ENCODE measurements at places on chromosomes 2 and 18. TPM values are rescaled to one million over a fixed set of nuclear protein-coding genes. Genes with fewer than 3 reads are reported as not detected.

- peaks cover 15% of the 10 kb centered on the region for H3K4me1 ChIP-seq
- no peak overlapping the region for H3K4me3 ChIP-seq
- no peaks in the 10 kb centered on the region for H3K27me3 ChIP-seq
Measured at GRCh38 chr2:26621469-26622199, 19.5 kb downstream of the CIB4 start.

DNA sequence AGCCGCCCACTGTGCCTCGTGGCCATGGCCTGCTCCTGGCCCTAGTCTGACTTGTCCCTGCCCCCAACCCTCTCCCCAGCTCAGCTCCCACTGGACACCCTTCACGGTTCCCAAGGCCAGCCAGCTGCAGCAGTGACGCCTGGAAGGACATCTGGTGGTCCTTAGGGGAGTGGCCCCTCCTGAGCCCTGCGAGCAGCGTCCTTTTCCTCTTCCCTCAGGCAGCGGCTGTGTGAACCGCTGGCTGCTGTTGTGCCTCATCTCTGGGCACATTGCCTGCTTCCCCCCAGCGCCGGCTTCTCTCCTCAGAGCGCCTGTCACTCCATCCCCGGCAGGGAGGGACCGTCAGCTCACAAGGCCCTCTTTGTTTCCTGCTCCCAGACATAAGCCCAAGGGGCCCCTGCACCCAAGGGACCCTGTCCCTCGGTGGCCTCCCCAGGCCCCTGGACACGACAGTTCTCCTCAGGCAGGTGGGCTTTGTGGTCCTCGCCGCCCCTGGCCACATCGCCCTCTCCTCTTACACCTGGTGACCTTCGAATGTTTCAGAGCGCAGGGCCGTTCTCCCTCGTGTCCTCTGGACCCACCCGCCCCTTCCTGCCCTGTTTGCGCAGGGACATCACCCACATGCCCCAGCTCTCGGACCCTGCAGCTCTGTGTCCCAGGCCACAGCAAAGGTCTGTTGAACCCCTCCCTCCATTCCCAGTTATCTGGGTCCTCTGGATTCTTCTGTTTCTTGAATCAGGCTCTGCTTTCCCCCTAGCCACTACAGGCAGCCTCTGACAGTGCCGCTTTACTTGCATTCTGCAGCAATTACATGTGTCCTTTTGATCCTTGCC lies 35.8 kb downstream of the ANO7 start:
- H3K4me3 ChIP-seq, result no peak overlapping the region
- H3K27ac ChIP-seq, result no peak overlapping the region
- H3K4me1 ChIP-seq, result peaks cover 3% of the 10 kb centered on the region
- no peaks in the 10 kb centered on the region for H3K27me3 ChIP-seq
- peaks cover 30% of the 10 kb centered on the region for H3K36me3 ChIP-seq

GRCh38 chr2:147487286-147487977 lies 357.4 kb upstream of the ACVR2A start:
- no peak overlapping the region for H3K27ac ChIP-seq
- no peak for DNase-seq
- H3K4me3 ChIP-seq, result no peak overlapping the region

- H3K36me3 ChIP-seq, result no peaks in the 10 kb centered on the region
- no peak for DNase-seq
- H3K4me3 ChIP-seq, result no peak overlapping the region
- no peaks in the 10 kb centered on the region for H3K27me3 ChIP-seq
- H3K27ac ChIP-seq, result no peak overlapping the region
- H3K4me1 ChIP-seq, result no peaks in the 10 kb centered on the region
Measured at GRCh38 chr18:79554945-79555645, 124.5 kb upstream of the CTDP1 start.

- H3K36me3 ChIP-seq, result no peaks in the 10 kb centered on the region
- no peak overlapping the region for H3K27ac ChIP-seq
- no peaks in the 10 kb centered on the region for H3K27me3 ChIP-seq
- no peak for DNase-seq
Measured at GRCh38 chr2:22753476-22753875, 631.5 kb upstream of the KLHL29 start.

DNA sequence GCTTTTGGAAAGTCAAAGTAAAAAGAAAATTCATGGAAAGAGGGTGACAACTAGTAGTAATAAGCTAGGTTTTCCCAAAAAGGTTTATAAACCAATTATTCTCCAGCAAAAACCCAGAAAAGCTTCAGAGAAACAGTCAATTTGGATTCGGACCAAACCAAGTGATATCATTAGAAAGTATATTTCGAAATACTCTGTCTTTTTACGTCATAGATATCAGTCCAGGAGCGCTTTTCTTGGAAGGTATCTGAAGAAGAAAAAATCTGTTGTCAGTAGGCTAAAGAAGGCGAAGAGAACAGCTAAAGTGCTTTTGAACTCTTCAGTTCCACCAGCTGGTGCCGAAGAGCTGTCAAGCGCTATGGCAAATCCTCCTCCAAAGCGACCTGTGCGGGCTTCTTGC lies 36.6 kb downstream of the ZDBF2 start:
- no peaks in the 10 kb centered on the region for H3K36me3 ChIP-seq
- no peaks in the 10 kb centered on the region for H3K4me1 ChIP-seq
- no peaks in the 10 kb centered on the region for H3K27me3 ChIP-seq
- no peak overlapping the region for H3K27ac ChIP-seq

The TRIB2 gene
- 85.6 TPM for total RNA-seq

The DPP4 gene
- total RNA-seq, result 2.1 TPM

The ADI1 gene
- 120 TPM for total RNA-seq

Data from thoracic aorta (tissue), 2 donors.